ENCODE measurements at places on chromosomes 2 and 18.
A peak's percentile ranks its signal among the peaks of the same experiment; 100 is the strongest.

DNA sequence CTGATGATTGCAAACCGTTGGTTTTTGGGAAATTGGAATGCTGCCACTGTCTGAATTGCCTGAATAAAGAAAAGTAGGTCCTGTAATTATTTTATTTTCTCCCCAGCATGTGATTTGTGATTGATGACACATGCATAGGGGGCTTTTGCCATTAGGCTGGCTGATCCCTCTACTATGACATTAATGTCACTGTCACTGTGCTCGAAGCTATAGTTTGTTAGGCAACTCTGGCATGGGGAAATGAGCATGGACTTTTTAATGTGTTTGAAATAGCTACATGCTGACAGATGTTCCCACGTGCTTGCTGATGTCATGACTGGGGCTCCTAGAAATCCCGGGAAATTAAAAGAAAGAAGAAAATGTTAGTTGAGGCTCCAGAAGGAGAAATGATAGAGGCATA lies 99.1 kb downstream of the HRH4 start:
- no peak for ATAC-seq

- no peak for ATAC-seq
Observed at GRCh38 chr2:190443778-190444481, 35.8 kb downstream of the MFSD6 start.

GRCh38 chr18:26723981-26724380 lies 141.5 kb downstream of the AQP4 start:
- ATAC-seq = no peak

- no peak for ATAC-seq
Observed at GRCh38 chr2:55141572-55142413, 90.3 kb downstream of the CLHC1 start.

DNA sequence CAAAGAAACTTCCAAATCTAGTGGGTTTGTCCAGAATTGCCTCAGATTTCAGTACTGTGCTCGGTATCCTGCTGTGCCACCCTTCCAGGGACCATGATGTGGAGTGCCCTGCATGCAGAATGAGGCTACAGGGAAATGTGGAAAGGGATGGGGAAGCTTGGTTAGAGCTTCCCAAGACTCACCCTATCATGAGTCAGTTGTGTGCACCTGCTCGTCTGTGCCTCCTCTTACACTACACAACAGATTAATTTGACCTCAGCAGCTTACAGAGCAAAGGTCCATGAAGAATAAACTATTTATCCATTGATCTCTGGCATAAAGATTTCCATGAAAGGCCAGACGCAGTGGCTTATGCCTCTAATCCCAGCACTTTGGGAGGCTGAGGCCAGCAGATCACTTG lies 21.3 kb upstream of the NCK2 start:
- no peak for ATAC-seq

DNA sequence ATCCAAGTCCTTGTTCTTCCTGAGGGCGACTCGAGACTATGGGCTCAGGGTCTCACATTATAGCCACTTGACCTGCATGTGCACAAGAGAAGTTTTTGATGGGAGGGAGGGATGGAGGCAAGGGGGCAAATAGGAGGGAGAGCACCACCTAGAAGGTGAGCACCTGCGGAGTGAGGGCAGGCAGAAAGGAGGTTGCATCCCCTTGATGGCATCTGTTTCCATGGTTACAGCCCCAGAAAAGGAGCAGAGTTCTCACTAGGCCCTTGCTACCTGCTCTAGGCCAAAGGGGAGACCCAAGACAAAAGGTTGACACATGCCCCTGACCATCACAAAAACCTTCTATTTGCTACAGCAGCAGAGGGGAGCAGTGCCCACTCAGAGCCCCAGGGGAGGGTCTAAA lies 131.5 kb upstream of the SERTAD2 start:
- ATAC-seq = no peak

DNA sequence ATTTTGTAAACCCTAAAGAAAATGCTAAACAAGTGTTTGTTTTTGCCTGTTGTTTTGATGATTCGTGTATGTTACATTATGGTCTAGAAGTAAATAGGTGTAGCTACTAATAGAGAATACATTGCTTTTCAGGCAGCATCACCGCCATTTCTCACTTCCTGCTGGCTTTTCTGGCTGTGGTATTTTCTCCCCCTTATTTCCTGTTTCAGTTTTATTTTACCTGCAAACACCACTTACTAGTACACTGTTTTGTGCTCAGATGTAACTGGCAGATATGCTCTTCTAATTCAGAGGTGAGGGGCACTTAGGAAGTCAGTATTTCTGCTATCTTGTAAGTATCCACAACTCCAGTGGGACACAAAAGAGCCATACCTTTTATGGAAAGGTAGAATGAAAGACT lies 38.1 kb upstream of the SLC3A1 start:
- no peak for ATAC-seq

DNA sequence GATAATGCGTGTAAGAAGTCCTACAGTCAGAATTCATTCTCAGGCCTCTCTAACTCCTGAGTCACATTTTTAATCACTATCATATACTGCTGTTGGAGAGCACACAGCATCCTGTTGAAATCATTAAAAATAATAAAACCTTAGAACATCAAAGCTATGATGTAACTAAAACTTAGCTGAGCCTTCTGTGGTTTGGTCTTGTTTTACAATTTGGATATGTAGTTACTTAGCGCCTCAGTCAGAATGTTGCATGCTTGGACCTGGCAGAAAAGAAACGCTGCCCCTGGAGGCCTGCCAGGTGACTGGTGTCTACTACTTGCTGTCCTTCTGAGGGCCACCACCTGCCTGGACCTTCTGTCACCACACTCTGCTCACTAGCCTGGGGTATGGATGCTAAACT lies 261.1 kb upstream of the RASGRP3 start:
- no peak for ATAC-seq

- no peak for ATAC-seq
Observed at GRCh38 chr2:44098050-44098449, 70.6 kb upstream of the PPM1B start.

DNA sequence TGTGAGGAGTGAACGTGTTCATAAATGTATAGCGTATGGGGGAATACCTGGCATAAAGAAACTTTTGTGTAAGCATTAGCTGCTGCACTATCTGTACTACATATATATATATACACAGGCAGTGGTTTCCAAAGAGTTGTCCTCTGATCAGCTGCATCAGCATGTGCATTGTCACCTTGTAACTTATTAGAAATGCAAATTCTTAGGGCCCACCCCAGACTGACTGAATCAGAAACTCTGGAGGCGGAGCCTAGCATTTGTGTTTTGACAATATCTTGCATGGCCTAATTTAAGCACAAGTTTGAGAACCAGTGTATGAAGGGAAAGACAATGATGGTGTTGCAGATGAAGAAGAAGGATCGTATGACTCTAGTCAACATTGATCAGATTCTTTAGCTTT lies 299.5 kb downstream of the CCDC102B start:
- no peak for ATAC-seq

- ATAC-seq = no peak
Observed at GRCh38 chr2:38602136-38602731, 494 bp downstream of the HNRNPLL start.

- ATAC-seq = peak; percentile 31
Observed at GRCh38 chr2:160583146-160583535, 89.5 kb upstream of the RBMS1 start.

DNA sequence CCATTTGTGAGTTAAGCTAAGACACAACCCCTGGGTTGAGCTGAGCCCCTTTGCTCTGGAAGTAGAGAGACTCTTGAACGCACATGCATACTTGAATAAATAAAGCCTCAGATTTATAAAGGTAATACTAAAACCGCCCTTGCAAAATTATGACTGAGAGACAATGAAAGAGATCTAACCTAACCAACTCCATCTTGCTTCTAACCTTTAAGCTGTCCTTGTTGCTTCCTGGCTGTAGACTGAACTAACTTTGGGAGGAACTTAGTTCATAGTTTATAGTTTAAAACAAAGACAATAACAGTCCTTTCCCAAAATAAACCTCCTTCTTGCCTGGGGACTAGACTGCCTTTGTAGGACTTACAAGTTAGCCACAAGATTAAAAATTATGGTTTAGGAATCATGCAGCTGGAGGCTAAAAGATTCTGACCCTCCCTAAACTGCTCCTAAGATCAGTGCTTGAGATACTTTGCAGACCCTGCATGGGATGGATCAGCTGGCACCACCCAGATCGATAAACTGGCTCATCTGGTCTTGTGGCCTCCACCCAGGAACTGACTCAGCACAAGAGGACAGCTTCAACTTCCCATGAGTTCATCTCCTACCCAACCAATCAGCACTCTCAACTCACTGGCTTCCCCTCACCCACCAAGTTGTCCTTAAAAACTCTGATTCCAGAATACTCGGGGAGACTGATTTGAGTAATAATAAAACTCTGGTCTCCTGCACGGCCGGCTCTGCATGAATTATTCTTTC lies 240.2 kb upstream of the SLC14A2 start:
- ATAC-seq = no peak

- ATAC-seq = no peak
Observed at GRCh38 chr2:10242998-10243925, 59.4 kb upstream of the HPCAL1 start.

DNA sequence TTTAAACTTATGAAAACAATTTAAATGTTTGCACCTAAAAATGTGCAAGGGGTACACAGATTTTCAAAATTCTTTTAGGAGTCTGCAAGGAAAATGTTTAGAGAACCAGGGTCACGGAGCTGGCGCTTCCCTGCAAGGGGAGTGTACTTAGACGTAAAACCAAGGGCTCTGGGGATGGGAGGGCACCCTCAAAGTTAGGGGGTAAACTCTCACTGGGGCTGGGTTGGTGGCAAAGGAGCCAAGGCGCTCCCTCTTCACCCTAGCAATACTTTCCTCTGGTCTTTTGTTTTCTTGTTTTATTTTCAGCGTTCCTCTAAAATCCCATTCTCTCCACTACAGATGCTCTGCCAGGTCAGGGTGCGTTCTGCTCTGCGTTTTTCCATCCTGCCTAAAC lies 20.0 kb downstream of the TMEM247 start:
- ATAC-seq = no peak

DNA sequence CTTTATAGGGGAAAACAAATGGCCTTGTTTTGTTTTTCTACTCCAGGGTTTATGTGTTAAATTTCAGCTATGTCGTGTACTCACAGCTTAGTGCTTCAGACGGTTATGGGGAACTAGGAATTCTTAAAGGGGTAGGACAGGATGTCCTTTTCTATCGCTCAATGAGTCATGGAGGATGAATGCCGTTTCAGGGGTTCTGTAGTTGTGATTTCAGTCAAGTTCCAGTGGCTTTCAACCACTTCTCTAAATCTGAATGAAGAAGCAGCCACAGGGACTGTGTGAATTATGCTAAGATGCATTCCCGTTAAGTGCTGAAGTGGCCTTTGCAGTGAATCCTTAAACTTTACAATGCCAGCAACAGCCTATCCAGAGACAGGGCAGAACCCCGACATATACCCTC lies 1231.7 kb upstream of the ZEB2 start:
- ATAC-seq = peak; percentile 64

DNA sequence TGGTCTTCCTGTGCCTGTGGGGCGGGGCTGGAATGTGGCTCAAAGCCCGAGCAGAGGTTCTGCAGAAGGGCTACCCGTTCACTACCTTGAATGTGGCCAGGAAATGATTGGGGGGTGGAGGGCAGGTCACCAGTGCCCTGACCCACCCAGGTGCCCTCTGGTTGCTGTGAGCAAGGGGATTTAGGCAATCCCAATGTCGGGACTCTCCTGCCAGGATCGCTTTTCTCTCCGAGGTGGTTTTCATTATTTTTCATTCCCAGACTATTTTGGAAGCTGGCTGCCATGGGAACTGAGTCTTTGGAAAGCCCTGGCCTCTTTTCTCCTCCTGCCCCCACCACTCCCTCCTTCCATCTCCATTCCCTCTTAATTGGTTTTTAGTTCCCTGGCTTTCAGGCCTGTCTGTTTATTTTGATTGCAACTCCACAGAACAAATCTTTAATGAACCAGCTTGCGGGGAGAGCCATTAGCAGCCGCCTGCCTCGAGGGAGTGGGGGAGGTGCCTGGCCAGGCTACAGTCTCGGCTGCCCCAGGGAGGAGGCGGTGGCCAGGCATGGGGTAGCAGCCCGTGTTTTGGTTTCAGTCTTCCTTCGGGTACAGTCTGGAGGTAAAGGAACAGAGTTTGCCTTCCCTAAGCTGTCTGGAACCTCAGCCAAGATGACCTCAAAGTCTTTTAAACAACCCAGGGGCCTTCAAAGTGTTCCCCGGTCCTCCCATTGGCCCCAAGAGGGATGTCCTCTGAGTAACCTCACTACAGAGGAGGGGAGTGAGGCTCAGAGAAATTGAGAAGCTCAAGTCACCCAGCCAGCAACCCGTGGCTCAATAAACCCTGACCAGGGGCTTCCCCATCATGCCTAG lies 114.4 kb upstream of the HAAO start:
- peak; percentile 84 for ATAC-seq

- no peak for ATAC-seq
Observed at GRCh38 chr2:33589444-33589843, 9.7 kb downstream of the FAM98A start.

DNA sequence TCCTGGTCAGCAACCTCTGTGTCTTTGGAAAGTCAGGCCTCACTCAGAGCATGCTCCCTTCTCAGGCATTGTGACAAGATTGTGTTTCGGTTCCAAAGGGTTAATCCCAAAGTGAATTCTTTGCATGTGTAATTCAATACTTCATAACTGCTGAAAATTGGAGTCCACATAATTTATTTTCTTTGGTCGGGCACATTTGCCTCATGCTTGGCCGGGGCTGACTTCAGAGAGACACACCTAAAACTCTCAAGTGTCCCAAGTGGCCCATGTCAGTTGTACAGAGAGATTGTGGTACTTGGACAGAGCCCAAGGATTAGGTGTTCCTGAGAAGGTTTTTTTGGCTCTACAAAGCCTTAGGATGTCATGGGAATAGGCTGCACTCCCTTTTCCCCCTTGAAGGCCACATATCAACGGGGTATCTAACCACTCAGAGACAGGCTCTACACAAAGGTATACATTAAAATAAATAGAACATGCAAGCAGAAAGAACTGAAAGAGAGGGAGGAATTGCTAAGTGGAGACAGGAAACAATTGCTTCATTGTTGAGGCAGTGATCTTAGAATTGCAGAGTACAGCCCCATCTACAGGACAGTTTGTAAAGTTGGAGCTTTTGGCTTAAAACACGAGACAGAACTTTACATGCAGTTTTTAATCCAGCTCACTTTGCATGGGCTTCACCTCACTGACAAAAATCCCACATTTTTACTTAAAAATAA lies 1232.3 kb upstream of the ZEB2 start:
- peak; percentile 58 for ATAC-seq

- ATAC-seq = no peak
Observed at GRCh38 chr2:220887876-220888275, 684.2 kb downstream of the EPHA4 start.

Data from gastroesophageal sphincter (tissue), 4 donors.